H54 (cell line): ENCODE measurements at places on chromosomes 12 and 14.
A peak's percentile ranks its signal among the peaks of the same experiment; 100 is the strongest.

GRCh38 chr12:92796650-92797049, 93.9 kb downstream of the PLEKHG7 start:
- peak; percentile 4 for DNase-seq

DNA sequence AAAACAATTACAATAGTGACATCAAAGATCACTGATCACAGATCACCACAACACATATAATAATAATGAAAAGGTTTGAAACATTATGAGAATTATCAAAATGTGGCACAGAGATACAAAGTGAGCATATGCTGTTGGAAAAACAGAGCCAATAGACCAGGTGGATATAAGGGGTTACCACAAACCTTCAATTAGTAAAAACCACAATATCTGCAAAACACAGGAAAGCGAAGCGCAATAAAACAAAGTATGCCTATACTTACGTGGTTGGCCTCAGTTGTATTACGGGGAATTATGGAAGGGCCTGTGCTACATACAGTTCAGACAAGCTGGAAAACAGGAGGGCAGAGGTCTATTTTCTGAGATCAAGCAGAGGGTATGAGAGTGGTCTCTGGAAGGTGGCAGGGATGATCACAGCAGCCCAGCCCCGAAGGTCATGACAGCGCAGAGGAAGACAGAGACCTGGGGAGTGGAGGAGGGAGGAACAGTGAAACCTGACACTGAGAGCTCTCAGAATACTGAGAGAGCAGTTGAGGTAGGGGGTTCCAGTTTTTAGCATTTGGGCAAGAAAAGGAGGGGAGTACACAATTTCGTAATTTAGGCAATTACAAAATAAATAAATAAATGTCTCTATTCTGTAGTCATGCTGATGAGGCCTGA, 41.3 kb downstream of the IFNG start:
- no peak for DNase-seq

- DNase-seq = no peak
These were observed 19.8 kb downstream of the CD9 start for GRCh38 chr12:6219980-6220379.

GRCh38 chr12:92860521-92860920, 68.6 kb downstream of the EEA1 start:
- DNase-seq = no peak

DNA sequence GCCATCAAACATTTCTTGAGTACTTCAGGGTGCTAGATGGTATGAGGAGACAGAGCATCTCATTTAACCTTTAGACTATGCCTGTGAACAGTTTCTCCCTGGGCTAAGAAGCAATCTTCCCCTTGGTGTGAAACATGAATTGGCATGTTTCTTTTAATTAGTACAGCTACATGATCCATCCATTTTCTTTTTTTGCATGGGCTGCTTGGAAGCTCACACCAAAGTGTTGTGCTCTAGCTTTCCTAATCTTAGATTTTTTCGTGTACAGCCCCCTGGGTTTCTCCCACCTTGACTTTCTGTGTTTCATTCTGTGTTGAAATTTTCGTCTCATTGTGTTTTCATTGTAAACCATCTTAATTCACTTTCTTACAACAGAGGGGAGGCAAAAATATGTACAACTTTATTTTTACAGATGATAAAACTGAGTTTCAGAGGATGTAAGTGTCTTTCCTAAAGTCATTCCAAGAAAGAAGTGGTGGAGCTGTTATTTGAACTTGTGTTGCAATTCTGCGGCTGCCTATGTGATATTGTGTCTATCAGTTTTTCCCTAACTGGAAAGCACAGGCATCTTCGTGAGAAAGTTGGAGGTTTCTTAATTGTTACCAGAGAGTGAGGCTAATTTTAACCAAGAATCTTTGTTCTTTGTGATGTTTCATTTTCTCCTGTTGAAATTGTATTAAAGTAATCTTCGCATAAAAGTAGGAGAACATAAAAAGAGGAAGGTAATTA, 64.5 kb downstream of the DAAM1 start:
- no peak for DNase-seq

DNA sequence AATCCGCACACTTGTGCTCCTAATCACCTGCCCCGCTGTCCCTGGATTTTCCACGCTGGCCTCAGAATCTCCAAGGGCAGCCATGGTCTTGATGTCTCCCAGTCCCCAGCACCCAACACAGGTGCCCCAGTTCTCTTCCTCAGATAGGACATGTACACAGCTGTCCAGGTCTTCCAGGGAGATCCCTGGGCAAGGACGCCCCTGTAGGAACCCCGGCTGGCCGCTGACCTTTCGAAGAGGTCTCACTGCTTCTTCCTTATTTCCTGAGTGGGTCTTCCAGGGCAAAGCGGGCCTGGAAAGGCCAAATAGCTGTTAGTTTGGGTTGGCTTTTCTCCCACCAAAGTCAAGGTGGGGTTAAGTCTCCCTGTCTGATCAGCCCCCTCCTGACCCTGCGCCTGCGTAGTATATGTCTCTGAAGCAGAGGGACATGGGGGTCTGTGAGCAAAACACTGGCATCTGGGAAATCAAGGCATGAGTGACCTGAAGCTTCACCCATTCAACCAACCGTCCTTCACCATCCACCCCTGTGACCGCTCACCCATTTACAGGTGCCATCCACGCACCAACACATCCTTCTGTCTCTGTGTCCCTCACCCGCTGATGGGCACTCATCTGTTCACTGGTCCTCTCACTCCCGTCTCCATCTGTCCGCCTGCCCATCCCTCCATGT, 4.6 kb downstream of the BEGAIN start:
- DNase-seq = no peak

- DNase-seq = no peak
These were observed 61.8 kb upstream of the DIO3 start for GRCh38 chr14:101499513-101499912.

GRCh38 chr12:17489452-17489851, 600.5 kb downstream of the RERGL start:
- DNase-seq = no peak

DNA sequence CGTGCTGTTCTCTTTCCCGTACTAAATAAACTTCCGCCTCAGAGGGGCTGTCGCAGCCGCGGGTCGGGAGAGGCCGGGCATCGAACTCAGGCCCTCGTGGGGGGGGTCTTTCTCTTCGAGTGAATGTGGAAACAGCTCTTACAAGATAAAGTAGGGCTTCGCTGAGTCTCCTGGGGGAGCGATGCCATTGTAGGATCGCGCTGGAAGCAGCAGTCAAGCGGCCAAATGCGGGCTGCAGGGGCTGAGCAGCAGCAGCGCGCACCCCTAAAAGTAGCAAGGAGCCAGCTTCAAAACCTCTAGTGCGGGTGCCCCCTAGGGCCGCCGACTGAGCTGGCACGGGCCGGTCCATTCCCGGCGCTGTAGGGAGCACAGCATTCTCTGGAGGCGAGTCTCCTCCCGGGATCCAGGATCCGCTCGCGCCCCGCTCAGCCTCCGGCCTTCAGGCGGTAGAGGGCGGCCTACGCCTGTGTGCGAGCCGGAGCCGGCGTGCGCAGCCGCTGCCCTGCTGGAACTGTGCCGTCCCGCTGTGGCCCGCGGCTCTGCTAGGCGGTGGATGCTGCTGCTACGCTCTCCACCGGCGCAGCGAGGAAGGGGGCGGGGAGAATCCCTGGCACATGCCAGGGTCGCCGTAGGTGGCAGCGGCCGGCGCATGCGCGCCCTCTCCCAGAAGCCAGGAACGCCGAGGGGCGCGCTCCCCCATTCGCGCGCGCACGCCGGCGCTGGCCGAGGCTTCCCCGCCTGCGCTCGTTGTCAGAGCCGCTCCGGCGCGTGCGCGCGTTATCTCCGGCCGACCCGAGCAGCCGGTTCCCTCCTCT, at the start of gene FUT8:
TSS of gene FUT8 (plus strand) at position 699 of the 815 bp plus-strand sequence. CDS start 148,834 bp downstream, outside the sequence.
- DNase-seq = peak; percentile 84

DNA sequence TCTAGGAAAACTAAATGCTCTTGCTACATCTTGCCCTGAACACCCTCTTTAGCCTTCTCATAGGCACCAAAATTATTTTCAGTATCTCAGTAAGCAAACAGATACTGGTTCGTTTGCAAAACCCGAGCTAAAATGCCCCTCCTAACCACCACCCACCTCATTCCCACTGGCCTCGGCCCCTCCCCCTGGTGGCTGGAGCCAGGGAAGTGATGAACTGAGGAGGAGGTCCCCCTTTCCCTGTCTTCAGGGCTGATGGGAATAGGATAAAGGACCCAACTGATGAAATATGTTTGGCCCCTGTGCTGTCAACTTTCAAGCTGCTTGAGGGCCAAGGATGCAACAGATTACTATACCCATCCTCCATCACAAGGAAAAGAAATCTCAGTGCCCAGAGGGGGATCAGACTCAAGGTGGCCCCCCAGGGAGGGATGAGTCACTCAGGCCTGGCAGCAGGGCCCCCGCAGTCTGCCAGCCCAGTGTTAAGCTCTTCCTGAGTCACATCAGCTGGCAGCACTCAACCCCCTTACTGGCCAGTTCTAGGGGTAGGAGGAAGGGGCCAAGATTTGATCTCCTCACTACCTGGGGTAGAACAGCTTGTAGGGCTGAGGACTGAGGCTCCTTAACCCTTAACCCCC, 1.7 kb downstream of the ANKRD52 start:
- peak; percentile 74 for DNase-seq

DNA sequence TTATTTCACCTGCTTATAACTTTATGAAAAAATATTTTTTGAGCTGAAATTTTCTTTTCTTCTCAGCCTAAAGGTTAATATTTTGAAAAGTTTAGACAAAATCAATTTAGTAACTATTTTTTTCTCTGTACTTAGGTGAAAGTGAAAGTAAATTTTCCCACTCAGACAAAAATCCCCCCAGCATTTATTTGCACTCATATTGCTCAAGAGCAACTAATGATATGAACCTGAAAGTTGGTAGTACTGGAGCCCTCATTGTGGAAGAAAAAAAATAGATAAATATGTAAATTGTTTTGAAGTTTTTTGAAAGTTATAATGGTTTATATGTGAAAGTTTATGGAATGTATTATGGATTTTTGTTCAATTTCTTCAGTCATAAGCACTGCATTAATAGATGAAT, 1005.9 kb upstream of the ATXN7L3B start:
- DNase-seq = no peak

- DNase-seq = no peak
These were observed 12.0 kb downstream of the TFCP2 start for GRCh38 chr12:51160814-51161459.
